ENCODE measurements at places on chromosomes 7 and 10.

DNA sequence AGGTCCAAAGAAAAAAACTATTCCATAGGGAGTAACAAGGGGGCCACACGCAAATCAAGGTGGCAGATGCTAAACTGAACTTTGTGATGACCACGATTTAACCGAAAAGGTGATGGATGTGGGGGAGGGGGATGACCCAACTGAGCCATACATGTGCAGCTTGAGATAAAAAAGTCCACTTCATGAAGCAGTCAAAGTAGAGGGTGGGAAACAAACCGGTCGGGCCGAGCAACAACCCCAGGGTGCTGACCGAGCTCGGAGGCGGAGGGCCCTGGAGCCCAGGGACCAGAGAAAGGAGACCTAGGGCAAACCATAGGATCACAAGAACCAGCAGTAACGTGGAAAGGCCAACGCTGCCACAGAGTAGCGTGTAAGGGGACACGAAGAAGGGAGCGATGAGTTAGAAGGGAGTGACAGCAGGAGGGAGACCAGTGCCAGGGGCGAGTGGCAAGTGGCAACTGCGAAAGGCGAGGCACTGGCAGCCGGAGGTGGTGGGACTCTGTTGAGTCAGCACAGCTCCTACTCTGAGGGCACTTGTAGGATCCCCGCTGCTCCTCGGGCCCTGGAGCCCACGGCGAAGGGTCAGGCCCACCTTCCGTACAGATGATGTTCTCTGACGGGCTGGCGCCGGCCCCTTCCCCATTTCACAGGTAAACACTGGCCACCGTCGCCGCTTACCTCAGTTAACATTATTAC lies 540 bp downstream of the SNX13 start:
- DNase-seq = peak; percentile 36

DNA sequence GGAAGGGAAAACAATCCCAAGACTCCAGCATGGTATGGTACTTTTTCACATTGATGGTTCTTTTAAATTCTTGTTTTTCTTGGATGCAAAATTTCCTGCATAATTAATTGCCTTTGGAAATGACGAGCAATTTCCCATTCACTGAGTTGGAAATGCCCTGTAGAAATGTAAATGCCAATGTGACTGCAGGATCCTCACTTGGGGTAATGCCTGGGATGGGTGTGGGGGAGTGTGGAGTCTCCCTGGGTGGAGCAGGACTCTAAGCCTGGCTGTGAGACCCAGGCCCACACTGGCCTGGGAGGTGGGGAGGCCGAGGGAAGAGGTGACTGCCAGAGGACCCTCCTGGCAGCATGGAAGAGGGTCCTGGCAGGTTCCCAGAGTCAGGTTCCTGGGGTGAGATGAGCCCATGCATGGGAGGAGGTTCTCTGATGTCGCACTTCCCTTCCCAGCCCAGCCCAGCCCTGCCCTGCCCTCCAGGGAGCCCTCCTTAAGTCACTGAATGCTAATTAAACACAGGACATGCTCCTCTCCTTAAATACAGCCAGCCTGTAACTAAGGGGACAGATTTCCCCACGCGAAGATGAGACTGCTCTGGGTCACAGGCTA lies 157.9 kb downstream of the GFRA1 start:
- no peak for DNase-seq

GRCh38 chr7:114295522-114295921 lies 119.1 kb upstream of the FOXP2 start:
- no peak for DNase-seq

GRCh38 chr7:151032936-151033863 lies 5.0 kb downstream of the ABCB8 start:
- no peak for DNase-seq

DNA sequence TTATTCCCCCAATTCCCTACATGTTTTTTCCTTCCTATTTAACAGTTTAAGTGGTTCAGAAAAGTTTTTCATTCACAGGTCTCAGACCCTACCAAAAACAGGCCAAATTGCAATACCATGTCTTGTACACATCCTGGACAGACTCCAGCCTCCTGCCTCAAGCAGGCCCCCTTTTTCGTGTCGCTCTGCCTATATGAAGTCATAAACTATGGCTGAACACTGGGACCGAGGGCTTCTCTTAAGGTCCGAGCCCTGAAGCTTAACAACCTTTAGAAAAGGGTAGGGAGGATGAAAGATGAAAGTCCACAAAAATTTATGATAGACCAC lies 1.4 kb downstream of the FBXW4 start:
- DNase-seq = no peak

- DNase-seq = no peak
These were observed 56.8 kb upstream of the FAM171A1 start for GRCh38 chr10:15427843-15428414.

All from stimulated activated CD4-positive, alpha-beta T cell treated with anti-CD3 and anti-CD28 coated beads, Interleukin-12 subunit alpha, Interleukin-12 subunit beta, amount 100 ng/mL, for 4 hours (primary cell).